H4 (cell line): ENCODE measurements at places on chromosomes 12 and 14. TPM values are rescaled to one million over a fixed set of nuclear protein-coding genes. Genes with fewer than 3 reads are reported as not detected.

The B3GNT4 gene
- total RNA-seq = 0.29 TPM in 1 of 2 replicates, not detected in the other

The KRT6A gene
- total RNA-seq = not detected in 2 replicates

The KRT7 gene
- 0.29 and 1.7 TPM in 2 replicates for total RNA-seq

The CARMIL3 gene
- total RNA-seq = 0.14 TPM in 1 of 2 replicates, not detected in the other

The PPP1R36 gene
- total RNA-seq = 0.64 TPM in 1 of 2 replicates, not detected in the other

The PMCH gene
- not detected in 2 replicates for total RNA-seq

The C12orf50 gene
- total RNA-seq = not detected in 2 replicates

The MIS18BP1 gene
- 7.3 and 15.8 TPM in 2 replicates for total RNA-seq

GRCh38 chr14:87149583-87150354 is 843.2 kb downstream of the GALC start:
- DNase-seq = peak; percentile 21

GRCh38 chr12:39033782-39034181 is 128.4 kb upstream of the CPNE8 start:
- DNase-seq = no peak

- no peak for DNase-seq
Measured at GRCh38 chr12:61254225-61254624, 1006.0 kb upstream of the USP15 start.

DNA sequence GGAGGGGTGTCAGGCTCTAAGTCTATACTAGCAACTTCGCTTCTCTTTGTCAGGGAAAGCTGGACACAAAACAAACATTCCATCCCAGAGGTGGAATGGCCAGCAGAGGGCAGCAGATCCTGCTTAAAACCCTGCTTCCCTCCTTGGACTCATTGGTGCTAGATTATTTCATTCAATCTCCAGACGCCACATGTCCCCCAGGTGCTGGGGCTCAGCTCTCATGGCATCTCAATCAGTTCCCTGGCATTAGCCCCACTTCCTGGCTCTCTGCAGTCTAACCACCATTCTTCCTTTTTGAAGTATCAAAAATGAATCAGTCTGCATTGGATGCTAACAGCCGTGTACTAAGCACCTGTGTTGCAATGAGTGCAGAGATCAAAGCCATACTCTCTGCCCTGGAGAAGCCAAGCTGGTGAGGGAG is 8.1 kb upstream of the PPP1R1A start:
- peak; percentile 53 for DNase-seq

DNA sequence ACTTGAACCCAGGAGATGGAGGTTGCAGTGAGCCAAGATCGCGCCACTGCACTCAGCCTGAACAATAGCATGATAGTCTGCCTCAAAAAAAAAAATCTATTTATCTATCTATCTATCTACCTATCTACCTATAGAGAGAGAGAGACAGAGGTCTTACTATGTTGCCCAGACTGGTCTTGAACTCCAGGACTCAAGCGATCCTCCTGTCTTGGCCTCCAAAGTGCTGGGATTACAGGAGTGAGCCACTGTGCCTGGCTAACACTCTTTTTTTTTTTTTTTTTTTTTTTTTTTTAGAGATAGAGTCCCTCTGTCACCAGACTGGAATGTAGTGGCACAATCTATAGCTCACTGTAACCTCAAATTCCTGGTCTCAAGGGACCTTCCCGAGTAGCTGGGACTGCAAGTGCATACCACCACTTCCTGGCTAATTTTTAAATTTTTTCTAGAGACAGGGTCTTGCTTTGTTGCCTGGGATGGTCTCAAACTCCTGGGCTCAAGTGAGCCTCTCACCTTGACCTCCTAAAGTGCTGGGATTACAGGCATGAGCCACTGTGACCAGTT is 1.9 kb downstream of the FAM186A start:
- DNase-seq = peak; percentile 56

GRCh38 chr12:4579305-4580102 is 17.5 kb downstream of the DYRK4 start:
- no peak for DNase-seq

DNA sequence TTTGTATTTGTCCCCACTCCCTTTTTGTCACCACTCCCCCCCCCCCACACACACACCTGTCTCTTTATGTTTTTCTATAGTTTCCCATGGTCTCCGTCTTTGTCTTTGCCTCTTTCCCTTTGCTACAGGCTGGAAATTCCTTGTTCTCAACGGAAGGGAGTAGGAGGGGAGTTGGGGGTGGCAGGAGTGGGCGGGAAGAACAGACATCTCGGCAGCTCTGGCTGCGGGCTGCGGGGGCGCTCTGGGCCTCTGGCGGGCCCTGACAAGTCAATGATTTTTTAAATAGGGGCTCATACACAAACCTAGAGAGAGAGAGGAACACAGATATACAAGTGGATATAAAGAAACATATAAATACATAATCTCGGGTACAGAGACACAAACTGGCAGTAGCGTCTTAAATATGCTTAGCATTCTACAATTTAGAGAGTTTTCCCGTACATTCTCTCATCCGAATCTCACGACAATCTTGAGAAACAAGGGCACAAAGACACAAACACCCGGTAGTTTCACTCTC is 2.4 kb upstream of the NAB2 start:
- DNase-seq = peak; percentile 62

GRCh38 chr12:69096669-69097335 is 142.6 kb upstream of the CPSF6 start:
- DNase-seq = no peak

DNA sequence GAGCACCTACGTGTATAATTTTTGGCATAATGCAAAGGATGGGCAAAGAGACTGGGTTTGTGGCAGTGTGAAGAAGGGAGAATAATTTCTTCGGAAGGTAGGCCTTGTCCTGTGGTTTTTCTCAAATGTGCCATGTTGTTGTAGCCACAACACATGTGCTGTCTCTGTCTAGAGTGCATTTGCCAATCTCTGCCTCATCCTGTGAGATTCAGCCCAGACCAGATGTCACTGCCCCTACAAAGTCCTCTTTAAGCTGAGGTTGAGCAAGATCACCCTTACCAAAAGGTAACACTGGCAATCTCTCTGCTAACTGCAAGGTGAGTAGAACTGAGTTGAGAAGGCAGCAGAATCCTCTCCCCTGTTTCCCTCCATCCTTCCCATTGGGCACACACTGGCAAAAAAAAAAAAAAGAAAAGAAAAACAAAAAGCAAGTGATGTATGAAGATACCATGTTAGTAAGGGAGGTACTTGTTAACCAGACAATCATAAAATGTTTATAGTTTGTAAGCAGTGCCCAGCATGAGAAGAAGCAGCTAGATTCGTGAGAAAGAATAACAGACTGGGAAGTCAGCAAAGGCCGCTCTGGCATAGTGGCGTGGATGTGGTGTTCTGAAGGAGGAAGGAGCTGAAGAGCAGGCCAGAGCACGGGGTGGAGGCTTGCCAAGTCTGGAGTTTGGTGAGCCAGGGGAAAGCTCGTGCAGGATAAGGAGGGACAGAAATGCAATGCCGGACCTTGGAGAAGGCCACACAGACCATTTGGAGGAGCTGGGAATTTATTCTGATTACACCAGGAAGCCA is 18.9 kb downstream of the DYRK2 start:
- DNase-seq = no peak

GRCh38 chr14:100557658-100558057 is 29.6 kb downstream of the BEGAIN start:
- DNase-seq = peak; percentile 67

DNA sequence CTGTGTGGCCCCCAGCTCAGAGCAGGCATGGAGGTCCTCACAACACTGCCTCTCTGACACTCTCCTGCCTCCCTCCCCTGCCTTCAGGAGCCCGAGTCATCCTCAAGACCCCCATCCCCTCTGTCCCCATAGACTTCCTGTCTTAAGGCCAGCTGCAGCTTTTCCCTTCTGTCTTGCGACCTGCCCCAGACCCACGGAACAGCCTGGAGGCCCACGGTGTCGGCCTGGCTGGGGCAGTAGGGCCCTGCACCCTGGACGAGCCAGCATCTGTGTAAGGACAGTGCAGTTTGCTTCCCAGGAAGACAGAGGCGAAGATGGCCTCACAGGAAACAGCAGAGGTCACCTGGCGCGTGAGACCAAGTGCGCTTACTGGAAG is 9.7 kb downstream of the TEDC1 start:
- DNase-seq = no peak

- DNase-seq = no peak
Measured at GRCh38 chr12:106173442-106173841, 34.7 kb upstream of the NUAK1 start.

DNA sequence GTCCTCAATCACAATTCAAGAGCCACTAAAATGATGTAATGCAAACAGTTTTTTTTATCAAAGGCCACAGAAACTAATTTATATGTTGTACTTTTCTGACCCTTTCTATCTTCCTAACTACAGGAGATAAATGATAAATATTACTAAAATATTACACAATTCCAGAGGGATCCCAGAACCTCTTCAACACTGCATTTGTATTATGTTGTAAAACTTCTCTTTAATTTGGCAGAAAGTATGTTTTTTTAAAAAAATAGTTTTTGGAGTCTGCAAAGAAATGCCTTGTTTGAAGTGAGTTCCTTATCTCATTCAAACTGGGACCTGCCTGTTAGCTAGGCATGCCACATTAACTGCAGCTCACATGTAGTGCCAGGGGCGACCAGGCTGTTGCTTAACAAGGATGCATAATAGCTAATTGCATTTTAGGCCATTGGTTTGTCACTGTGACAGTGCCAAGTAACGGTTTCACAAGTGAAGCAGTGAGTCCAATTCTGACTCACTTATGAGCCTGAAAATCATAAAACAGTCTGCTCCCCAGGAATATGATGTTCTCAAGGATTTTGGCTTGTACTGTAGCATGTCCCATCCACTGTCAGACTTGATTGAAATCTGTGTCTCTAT is 266.9 kb downstream of the KTN1 start:
- DNase-seq = no peak

DNA sequence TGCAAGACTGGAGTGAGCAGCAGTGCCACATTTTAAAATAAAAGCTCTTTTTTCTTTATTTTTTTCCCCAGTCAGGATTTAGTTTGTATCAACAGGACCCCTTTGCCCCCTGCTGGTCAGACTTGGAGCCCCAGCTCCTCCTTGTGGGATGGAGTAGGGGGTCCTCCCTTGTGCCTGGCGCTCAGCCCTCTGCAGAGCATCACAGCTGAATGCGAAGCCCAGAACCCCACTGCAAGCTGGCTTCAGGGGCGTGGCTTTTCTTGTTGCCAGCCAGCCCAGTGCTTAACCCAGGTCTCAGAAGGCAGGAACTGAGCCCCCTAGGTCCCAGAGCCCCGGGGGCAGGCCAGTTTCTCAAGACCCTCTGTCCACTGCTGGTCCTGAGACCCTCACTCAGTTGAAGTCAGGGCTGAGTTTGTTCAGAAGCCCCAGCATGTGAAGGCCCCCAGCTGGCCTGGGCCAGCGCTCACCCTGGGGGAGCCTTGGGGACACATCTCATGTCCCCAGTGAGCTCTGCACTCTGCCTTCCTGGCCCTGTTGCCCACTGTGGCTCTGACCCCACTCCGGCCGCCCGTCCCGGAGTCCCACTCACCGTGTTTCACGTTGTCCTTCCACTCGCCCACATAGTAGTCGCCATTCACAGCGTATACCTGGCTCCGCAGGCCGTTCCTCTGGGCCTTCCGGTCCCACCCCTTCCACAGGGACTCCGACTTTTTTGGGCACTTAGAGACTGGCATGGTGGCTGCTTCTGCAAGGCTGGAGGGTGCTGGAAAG is 519 bp downstream of the MORN3 start:
- no peak for DNase-seq

DNA sequence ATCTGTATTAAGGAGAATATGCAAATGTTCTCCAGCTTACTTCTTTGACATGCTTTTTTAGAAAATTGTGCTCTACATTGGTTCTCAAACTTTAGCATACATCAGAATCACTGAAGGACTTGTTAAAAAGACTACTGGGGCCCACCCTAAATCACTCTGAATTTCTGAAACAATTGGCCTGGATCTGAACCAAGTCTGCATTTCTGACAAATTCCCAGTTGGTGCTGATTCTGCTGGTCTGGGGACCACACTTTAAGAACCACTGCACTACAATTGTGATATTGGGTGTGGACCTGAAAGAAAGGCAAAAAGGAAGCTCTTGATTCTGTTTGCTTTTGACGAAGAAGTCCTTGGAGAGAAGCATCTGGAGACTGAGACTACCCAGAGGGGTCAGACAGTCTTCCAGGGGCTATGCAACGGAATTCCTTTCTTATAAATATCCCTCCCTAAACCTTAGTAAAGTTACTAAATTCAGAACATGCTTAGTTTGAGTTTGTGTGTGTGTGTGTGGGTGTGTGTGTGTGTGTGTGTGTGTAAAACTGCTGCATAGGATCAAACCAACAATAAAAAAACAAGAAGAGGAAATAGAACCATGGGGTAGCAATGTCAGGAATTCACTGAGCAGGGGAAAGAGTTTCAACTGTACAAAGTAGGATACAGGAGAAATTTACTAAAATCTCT is 36.8 kb downstream of the EAPP start:
- no peak for DNase-seq

- no peak for DNase-seq
Measured at GRCh38 chr14:55899531-55899930, 218.7 kb upstream of the PELI2 start.

DNA sequence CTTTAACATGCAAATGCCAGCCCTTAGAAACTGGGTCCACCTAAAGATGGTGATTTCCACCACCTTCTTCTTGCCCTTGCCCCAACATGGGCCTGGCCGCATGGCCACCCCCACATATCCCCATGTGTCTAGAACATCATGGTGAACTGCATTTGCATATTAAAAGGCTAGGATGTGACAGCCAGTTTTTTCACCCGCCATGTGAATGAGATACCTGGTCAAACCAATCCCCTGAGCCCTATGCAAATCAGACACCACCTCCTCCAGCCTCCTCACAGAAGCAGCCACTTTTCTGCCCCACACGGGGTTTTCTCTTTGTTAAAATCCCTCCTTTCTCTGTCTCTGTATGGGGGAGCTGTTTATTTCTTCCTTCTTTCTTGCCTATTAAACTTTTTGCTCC is 1322.5 kb downstream of the FSCB start:
- DNase-seq = no peak

DNA sequence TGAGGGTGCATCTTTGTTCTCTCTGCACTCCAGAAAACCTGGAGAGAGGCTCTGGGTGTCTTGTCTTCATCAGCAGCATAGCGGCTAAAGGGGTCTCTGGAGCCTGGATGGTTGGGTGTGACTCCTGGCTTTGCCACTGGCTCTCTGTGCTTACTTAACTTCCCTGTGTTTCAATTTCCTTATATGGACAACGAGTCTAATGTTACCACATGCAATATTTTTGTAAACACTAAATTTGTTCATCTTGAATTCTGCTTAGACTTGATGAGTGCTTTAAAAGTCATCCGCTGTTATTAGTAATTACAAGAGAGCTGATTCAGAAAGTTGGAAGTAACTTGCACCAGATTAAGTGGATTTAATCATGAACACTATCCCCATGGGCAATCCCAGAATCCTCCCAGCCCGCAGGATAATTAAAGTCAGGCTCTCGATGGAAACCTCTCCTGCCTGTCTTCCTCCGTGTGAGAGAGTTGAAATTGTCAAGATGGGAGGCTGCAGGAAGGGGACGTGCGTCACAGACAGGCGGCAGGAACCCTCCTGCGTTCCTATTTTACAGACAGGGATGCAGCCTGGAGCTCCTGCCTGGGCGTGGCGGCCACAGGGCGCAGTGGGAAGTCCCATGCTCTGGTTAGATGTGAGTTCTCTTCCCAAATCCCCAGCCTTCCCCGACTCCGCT is 201.2 kb downstream of the TTC8 start:
- DNase-seq = no peak
